Muscle of back (tissue), 13 donors: ENCODE measurements at places on chromosomes 6 and 20.
A peak's percentile ranks its signal among the peaks of the same experiment; 100 is the strongest.

GRCh38 chr20:21027569-21027968 is 78.6 kb downstream of the LINC00237 start:
- DNase-seq, result no peak

- no peak for DNase-seq
Measured at GRCh38 chr20:48676795-48677460, 150.9 kb downstream of the PREX1 start.

DNA sequence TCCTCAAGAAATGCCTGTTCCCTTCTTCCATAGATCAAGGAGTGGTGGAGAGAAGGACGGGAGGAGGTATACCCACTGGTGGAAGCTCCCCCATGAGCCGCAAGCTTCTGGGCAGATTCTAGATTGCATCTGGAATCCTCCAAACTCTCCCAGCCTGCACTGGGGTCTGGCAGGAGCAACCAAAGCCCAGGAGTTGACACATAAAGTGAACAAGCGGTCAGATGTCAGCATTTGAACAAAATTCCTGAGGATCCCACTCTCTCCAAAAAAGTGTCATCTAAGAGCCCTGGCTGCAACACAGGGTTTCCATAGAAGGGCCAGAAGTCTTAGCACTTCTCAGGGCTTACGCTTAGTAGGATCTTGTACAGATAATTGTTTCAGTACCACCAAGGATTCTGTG is 88.2 kb downstream of the KCNB1 start:
- no peak for DNase-seq

DNA sequence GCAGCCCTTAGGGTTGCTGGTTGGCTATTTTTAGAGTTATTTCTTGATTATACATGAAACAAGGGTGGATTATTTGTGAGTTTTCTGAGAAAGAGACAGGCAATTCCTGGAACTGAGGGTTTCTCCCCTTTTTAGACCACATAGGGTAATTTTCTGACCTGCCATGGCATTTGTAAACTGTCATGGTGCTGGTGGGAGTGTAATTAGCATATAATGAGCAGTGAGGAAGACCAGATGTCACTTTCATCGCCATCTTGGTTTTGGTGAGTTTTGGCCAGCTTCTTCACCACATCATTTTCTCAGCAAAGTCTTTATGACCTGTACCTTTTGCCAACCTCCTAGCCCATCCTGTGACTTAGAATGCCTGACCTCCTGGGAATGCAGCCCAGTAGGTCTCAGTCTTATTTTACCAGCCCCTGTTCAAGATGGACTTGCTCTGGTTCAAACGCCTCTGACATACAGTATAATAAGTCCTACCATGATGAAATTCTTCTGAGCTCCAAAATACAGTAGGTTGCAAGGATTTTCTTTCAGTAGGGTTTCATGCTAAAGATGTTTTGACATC is 117.1 kb downstream of the ISM1 start:
- DNase-seq, result no peak

GRCh38 chr20:4040283-4041179 is 25.2 kb upstream of the RNF24 start:
- DNase-seq, result no peak

DNA sequence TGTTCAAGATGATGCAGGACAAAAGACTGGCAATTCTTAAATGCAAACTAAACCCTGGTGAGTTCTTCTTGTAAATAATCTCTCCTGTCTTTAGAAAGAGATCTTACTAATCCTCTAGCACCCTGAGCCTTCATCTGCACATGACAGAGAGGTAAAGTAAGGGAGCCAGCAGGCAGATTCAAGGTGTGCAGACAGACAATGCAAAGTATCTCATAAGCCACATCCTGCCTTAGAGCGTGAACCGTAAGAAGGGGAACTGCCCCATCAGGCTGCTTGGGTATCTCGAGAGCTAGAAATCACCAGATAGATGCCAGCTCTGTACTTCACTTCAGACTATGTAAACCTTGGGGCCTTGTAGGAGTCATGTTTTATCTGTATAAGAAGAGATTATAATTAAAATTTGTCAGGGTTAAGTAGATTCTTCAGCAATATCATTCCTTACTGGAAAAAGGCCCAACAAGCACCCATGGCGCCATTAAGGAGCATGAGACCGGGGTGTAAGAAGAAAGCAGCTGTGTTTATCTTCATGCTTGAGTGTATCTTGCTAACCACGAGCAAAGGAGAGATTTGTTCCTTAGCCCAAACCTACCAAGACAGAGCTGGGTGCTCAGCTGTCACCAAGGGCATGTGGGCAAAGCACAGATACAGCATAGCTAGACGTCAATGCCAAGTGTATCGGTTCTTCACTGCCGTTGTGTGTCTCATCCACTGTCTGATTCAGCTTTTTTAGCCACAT is 24.4 kb downstream of the CNR1 start:
- no peak for DNase-seq

- DNase-seq, result no peak
Measured at GRCh38 chr6:33962246-33963027, 158.6 kb upstream of the MLN start.

- DNase-seq, result no peak
Measured at GRCh38 chr6:107554918-107555317, 65.0 kb downstream of the SOBP start.

GRCh38 chr6:75204959-75205775 is 686 bp downstream of the COL12A1 start:
- DNase-seq, result peak; percentile 59

DNA sequence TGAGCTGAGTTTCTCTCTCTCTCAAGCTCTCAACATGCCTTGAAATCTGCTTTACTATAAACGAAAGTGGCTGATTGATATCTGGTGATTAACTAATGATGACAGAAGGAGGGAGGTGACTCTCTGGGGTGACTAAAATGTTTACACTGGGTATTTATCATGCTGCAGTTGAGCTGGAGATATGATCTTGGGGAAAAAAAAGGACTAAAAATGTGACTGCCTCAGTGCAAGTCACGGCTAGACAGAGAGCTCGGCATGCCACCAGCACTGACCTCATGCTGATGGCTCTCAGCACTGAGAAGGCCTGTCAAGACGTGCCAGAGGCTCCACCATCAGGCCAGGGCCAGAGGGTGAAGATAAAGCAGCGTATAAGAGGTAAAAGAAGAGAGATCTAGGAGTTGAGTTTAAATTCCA is 103.1 kb upstream of the SPACA1 start:
- DNase-seq, result peak; percentile 83

DNA sequence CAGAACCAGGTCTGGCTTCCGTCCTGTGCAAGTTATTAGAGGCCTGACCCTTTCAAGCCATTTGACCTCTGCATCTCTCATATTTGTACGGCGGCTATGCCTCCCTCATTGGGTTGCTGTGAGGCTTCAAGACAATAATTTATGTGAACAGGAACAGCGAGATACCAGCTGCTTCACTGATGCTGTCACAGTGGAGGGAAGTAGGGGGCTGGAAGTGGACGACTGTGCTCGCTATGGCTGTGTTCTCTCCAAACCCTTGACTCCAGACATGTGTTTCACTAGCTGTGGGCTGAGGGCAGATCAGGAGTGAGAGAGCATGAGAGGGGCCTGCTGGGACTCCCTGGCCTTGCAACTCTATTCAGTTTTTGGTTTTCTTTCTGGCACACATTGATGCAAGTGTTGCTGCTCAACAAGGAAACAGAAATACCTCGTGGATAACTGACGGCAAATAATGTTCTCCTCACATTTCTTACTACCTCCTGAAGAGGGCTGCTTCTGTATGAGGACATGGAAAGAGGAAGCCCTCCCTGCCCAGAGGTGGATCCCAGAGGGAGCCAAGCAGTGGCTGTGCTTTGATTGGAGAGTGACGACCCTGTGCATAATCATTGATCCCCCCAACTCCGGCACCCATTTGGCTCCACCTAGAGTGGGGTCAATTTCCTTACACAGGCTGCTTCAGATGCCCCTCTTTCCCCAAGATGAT is 34.7 kb upstream of the SCP2D1 start:
- DNase-seq, result no peak

- no peak for DNase-seq
Measured at GRCh38 chr6:43764772-43765171, 5.2 kb upstream of the VEGFA start.

DNA sequence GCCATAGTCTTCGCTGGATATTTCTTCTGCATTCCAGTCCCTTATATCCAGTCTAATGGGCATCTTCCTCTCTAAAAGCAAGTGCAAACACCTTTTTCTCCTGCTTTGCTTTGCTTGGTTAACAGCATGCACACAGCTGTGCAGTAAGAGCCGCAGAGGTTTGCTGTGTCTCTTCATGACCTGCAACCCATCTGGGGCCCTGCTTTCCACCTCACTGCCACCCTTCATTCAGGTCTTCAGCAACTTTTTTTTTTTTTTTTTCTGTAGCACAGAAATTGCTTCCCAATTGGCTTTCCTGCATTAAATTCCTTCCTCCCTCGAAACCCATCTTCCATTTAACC is 14.4 kb downstream of the NEDD9 start:
- DNase-seq, result no peak

DNA sequence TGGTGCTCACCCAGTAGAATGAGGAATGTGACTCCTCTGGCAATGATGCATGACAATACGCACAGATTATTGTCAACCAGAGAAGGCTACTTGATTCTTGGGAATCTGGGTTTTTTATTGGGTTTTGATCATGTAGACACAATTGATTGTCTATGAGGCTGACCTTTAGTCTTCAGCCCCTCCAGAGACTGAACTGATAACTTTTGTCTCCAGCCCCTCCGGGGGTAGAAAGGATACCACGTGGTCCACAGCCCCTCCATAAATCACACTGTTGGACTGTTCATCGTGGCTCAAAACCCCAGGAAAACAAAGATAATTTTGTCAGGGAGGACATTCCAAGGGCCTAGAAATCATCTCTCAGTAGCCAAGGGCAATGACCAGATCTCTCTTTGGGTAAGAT is 57.5 kb upstream of the ADGRF5 start:
- DNase-seq, result no peak

- peak; percentile 36 for DNase-seq
Measured at GRCh38 chr6:33080127-33081089, 4.6 kb downstream of the HLA-DPB1 start.

- DNase-seq, result no peak
Measured at GRCh38 chr20:62908971-62909791, 17.1 kb downstream of the DIDO1 start.

DNA sequence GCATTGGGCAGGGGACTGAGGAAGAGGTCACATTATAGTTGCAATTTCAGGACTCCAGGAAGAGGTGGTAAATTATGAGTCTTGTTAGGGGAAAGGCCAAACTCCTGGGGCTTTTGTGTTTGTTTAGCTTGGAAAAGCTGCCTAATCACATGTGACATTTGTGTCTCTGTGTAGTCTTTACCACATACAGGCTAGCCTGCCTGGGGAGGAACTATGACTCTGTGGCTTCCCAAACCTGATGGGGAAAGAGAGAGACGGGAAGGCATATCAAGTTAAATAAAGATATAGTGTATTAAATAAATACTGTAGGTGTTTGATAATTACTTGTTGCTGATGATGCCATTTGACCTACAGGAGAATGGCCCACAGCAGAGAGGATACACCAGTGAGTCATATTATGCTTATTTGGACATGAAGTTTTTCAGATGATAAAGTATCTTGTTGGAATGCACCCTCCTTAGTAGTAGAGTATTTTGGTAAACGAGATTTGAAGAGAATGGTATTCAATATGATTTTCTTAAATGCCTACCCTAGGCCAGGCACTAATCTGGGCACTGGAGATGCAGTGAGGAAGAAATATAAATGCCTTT is 4.0 kb downstream of the BLTP3A start:
- no peak for DNase-seq

DNA sequence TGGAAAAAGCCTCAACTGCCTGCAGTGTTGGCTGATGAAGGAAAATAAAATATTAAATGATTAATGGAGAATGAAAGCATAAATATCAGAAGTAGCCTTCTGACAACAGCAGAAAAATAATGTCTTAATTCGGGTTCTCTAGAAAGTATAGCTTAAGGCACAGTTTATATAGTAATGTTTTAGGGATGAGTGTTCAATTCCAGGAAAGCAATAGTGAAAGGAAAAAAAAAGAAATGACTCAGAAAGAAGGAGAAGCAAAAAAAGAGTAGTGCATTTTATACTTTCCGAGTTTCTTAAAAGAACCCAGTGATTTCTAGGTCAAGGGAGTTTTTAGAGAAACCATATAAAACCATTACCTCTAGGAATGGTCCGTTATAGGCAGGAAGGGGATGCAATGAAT is 137.3 kb downstream of the HTR1B start:
- no peak for DNase-seq

DNA sequence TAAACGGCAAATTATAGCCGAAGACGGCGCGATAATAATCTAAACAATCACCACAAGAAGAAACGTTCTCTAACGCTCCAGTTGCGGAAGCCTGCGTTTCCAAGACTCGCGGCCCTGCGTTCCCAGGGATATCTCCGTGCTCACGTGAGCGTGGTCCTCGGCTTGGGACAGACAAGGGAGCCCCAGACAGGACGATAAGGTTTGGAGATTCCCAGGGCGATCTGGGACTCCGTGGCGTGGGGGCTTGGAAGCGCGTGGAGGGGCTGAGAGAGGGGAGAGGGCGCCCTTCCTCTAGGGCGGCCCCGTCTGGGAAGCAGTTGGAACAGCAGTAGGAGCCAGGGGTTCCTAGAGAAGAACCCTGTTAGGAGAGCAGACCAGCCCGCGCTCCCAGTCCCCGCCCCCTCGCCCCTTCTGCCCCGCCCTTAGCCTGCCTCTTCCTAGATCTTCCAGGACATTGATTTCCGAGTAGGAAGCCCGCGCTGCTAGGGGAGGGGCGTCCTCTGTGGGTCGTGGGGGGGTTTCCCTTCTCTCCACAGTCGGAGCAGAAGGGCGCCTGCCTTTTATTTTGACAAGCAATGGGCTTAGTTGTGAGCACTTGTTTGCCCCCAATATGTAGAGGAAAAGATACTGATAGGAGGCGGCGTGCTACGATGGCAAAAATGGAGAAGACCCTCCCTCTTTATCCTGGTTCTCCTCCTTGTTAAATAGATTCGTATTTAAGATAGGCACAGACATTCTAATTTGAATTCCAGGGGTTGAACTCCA is 10.6 kb downstream of the NRN1 start:
- DNase-seq, result peak; percentile 79

GRCh38 chr20:62202083-62202395 is 18.0 kb downstream of the HRH3 start:
- no peak for DNase-seq

GRCh38 chr6:101824551-101825345 is 431.2 kb downstream of the GRIK2 start:
- DNase-seq, result no peak

GRCh38 chr6:106087548-106088325 is 1.6 kb downstream of the PRDM1 start:
- no peak for DNase-seq

DNA sequence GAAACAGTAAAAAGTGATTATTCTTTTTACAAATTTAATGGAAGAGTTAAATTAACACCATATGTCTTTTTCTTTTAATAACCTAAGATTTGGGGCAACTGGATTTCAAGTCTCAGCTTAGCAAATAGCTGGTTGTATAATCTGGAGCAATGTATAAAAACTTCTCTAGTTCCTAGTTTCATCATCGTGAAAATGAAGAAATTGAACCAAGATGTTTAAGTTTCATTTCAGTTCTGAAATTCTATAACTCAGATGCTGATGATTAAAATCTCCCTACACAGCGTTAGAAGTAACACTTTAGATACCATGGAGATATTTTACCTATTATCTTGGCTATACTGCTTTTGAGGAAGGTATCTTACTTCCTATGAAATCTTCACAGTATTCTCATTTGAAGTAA is 252.0 kb downstream of the KIF16B start:
- DNase-seq, result no peak

GRCh38 chr20:10848810-10849370 is 175.1 kb upstream of the JAG1 start:
- no peak for DNase-seq

- DNase-seq, result no peak
Measured at GRCh38 chr20:20608641-20609040, 103.8 kb downstream of the RALGAPA2 start.
